ENCODE measurements at places on chromosomes 7 and 10. TPM values are rescaled to one million over a fixed set of nuclear protein-coding genes. Genes with fewer than 3 reads are reported as not detected.

GRCh38 chr7:50954716-50955115, 172.0 kb upstream of the GRB10 start:
- no peak overlapping the region for H3K4me3 ChIP-seq
- H3K27me3 ChIP-seq = peaks cover 4% of the 10 kb centered on the region
- H3K36me3 ChIP-seq = no peaks in the 10 kb centered on the region
- no peak for DNase-seq

DNA sequence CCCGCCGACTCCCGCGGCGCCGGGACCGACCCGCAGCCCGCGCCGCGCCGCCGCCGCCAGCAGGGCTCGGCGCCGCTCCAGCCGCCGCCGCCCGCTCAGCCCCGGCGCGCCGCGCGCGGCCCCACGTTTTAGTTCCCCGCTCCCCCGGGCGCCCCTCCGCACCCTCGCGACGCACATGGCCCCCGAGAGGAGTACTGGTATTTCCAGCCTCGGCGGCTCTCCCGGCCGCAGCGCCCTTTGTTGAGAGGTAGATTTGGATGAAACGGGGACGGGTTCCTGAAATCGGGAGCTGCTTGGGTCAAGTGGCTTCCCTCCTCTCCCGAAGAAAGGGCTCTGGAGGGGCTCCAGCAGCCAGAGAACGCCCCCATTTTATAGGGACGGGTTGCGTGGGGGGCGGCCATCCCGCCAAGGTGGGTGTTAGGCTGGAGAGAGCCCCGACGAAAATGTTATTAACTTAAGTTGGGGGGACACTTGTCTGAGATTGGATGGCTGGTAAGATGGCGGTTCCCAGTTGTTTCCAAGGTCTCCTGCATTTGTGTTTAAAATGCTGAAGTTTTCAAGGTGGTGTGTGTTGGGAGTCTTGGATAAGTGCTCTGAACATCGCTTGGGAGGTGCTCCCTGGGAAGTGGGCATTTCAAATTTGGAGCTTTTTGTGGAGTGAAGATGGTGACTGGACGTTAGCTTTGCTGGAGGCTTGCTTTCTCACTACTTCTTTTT, 1.2 kb downstream of the BMI1 start:
- DNase-seq = no peak
- no peak overlapping the region for H3K27ac ChIP-seq
- H3K4me3 ChIP-seq = peak overlapping the region; percentile 65
- no peaks in the 10 kb centered on the region for H3K4me1 ChIP-seq
- no peaks in the 10 kb centered on the region for H3K36me3 ChIP-seq

GRCh38 chr10:30940256-30940655, 91.4 kb downstream of the ZNF438 start:
- H3K4me1 ChIP-seq = peaks cover 2% of the 10 kb centered on the region
- DNase-seq = no peak
- no peak overlapping the region for H3K4me3 ChIP-seq

RGR gene
- total RNA-seq = not detected

ARHGAP22 gene
- 35.3 TPM for total RNA-seq

DBNL gene
- 166 TPM for total RNA-seq

DNA sequence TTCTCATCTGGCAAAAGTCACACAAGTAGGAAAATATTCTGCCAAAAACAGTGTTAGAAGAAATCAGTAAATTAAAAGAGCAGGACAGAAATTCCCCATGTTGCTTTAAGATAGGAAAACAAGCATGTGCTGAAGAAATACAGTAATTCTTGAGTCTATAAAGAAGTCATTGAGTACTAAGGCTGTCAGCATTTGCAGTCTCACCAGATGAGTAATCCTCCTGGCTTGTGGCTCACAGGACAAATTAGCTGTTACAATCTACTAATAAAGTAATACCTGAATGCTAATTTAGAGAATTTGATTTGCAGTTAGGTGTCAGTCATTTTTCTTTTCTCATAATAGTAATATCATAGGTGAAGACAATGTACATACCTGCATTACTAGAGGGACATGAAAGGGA, 1158.9 kb upstream of the CELF2 start:
- no peaks in the 10 kb centered on the region for H3K4me1 ChIP-seq
- no peaks in the 10 kb centered on the region for H3K27me3 ChIP-seq
- H3K27ac ChIP-seq = no peak overlapping the region
- no peaks in the 10 kb centered on the region for H3K36me3 ChIP-seq
